ENCODE measurements at places on chromosomes 12 and 14.

- H3K27ac ChIP-seq: no peak overlapping the region
- no peak for DNase-seq
- H3K4me3 ChIP-seq: no peak overlapping the region
- H3K36me3 ChIP-seq: no peaks in the 10 kb centered on the region
- H3K4me1 ChIP-seq: no peaks in the 10 kb centered on the region
- H3K27me3 ChIP-seq: no peaks in the 10 kb centered on the region
These were observed 107.9 kb downstream of the KCNC2 start for GRCh38 chr12:75101781-75102180.

DNA sequence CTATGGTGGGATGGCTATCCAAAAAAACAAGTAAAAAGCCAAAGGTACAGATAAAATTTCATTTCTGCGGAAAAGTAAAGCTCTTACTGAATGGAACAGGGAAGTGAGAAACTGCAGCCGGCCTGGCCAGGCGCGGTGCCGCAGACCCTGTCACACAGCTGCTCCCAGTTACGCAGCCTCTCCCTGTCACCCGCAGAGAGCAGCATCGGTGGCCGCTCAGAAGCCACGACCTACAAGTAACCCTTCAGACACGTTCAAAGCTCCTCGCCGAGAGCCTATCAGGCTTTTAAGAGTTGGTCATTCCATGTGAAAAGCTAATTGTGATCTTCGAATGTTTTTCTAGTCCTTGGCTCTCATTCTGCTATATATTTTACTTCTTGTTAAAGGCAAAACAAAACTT is 11.0 kb upstream of the ANKLE2 start:
- H3K4me3 ChIP-seq: no peak overlapping the region
- DNase-seq: no peak
- no peak overlapping the region for H3K27ac ChIP-seq
- H3K36me3 ChIP-seq: peaks cover 53% of the 10 kb centered on the region
- H3K27me3 ChIP-seq: no peaks in the 10 kb centered on the region

DNA sequence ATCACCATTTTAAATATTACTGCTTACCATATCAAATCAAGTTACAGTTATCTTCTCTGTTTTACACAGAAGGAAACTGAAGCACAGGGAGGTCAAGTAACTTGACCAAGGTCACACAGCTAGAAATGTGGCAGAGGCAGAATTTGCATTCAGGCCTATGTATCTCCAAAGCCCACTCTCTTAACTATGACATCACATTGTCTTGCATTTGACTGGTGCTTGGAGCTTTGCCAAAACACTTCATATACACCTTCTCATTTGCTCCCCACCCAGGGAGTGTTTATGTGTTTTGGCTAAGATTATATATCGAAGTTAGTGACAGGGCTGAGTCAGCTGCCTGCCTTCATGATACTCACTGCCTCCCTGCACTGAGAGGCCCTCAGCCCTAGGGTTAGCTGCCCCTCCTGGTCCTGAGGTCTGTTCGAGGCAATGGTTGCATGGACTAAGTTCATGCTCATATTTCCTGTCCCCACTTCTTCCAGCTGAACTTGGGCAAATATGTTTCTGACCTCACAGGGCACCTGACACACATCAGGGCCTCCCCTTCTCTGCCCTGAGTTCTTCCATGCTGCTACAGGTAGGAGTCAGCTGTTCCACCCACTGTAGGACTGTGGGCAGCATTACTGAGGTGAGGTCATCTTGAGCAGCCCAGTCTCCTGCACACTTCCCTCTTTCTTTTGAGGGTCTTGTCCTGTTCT is 1.8 kb downstream of the GALNT6 start:
- no peak overlapping the region for H3K27ac ChIP-seq
- no peak overlapping the region for H3K4me3 ChIP-seq
- H3K27me3 ChIP-seq: peaks cover 26% of the 10 kb centered on the region
- no peak for DNase-seq
- H3K36me3 ChIP-seq: no peaks in the 10 kb centered on the region

DNA sequence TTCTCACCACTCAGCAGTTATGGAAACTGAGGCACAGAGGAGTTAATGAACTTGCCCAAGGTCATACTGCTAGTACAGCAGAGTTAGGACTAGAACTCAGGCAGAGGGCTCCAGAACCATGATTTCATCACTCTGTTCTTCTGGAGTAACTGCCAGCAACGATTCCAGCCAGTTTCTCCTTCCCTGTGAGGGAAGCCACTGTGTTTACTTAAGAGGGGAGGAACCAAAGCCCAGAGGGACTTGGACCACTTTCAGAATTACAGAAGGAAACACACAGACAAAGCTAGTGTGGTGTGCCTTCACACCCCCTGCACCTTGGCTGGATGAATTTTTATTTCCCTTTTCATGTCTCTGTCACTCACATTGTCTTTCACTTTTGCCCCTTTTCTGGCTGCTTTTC is 398.2 kb downstream of the DPF3 start:
- no peak for DNase-seq
- H3K36me3 ChIP-seq: no peaks in the 10 kb centered on the region
- H3K27ac ChIP-seq: no peak overlapping the region
- H3K27me3 ChIP-seq: peaks cover 3% of the 10 kb centered on the region

DNA sequence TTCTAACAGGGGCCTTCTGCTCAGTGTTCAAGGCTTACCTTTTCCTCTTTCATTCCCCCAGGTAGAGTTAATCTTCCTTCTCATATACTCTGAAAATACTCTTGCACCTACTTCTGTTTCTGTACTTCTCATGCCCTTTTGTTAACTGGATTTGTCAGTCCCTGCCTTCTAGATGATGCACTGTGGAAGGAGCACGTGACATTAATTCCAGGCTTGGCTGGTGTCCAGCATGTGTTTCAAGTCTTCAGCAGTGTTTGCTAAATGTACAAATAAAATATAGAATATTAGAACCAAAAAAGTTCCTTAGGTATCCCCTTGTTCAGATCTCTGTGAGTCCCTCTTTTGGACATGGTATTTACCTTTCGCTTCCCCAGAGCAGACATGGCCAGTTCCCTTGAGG is 27.9 kb upstream of the EVL start:
- no peaks in the 10 kb centered on the region for H3K36me3 ChIP-seq
- DNase-seq: no peak
- H3K27ac ChIP-seq: no peak overlapping the region
- no peaks in the 10 kb centered on the region for H3K27me3 ChIP-seq
- H3K4me1 ChIP-seq: no peaks in the 10 kb centered on the region

DNA sequence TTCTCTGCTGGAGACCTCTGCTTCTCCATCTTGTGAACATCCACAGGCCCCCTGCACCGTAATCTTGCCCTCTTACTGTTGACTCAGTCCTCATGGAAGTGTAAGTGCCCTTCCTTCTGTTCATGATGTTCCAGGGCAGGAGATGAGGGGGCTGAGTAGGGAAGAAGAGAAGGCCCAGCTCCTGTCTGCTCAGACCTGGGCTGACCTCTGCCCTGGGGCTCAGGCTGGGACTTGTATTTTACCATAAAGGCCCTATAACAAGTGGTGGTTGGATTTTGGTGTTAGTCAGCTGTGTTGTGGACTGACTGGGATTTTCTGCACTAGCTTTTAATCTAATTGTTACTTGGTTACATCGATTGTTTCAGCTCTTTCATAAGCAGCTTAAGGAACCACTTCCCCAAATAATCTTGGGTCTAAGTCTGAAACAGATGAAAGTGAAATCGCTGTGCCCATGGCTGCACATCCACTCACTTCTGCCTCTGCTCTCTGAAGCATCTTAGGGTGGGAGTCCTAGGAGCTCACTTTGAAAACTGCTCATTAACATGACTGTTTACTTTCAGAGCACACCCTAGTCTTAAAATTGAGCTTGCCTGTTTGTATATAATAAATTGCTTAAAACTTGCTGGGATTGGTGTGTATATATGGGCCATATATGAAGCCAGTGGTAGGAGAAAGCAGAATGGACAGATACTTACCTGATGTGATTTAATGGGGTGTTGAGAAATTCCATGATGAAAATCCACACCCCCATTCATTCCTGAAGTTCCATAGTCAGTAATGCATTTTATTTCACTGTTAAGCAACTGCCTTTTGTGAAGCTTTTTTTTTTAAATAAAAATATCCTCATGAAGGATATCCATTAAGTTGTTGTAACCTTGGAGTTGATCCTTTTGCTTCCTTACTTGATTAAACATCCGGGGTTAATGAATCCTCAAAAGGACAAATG is 17.7 kb downstream of the C12orf71 start:
- H3K27ac ChIP-seq: no peak overlapping the region
- H3K27me3 ChIP-seq: no peaks in the 10 kb centered on the region
- no peak for DNase-seq
- no peaks in the 10 kb centered on the region for H3K36me3 ChIP-seq
- no peak overlapping the region for H3K4me3 ChIP-seq
- no peaks in the 10 kb centered on the region for H3K4me1 ChIP-seq

- no peaks in the 10 kb centered on the region for H3K36me3 ChIP-seq
- no peaks in the 10 kb centered on the region for H3K4me1 ChIP-seq
- H3K27me3 ChIP-seq: no peaks in the 10 kb centered on the region
- no peak overlapping the region for H3K27ac ChIP-seq
These were observed 964.2 kb downstream of the NRXN3 start for GRCh38 chr14:79134361-79134760.

DNA sequence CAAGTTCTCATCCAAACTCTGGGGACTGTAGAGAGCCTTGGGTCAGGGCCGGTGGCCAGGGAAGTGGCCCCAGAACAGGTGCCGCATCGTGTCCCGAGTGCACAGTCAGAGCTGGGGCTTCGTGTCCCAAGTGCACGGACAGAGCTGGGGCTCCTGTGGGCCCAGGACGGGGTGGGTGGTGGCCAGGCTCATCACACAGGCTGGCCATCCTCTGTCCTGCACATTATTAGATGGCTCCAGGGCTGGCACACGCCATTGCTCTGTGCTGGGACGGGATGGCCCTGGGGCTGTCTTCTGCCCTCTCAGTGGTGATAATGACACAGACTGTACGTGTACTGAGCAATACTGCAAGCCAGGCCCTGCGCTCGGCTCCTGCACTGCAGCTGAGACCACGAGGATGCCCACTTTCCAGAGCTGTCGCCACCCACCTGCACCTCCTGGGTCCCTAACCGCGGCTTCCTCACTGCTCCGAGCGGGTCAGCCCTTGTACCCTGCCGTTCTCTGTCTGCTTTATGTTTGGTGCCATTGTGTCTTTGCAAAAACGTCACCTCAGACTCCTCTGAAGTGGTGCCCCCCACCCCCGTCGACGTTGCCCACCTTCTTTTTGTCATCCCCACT is 1.9 kb downstream of the FBRSL1 start:
- H3K4me1 ChIP-seq: peaks cover 60% of the 10 kb centered on the region
- no peaks in the 10 kb centered on the region for H3K27me3 ChIP-seq
- no peak for DNase-seq
- peak overlapping the region; percentile 89 for H3K4me3 ChIP-seq
- H3K27ac ChIP-seq: peak overlapping the region; percentile 79

GRCh38 chr12:41719214-41719613 is 425.5 kb downstream of the GXYLT1 start:
- DNase-seq: no peak
- no peaks in the 10 kb centered on the region for H3K27me3 ChIP-seq
- H3K36me3 ChIP-seq: no peaks in the 10 kb centered on the region
- no peaks in the 10 kb centered on the region for H3K4me1 ChIP-seq

- H3K36me3 ChIP-seq: no peaks in the 10 kb centered on the region
- H3K27me3 ChIP-seq: no peaks in the 10 kb centered on the region
- H3K4me3 ChIP-seq: no peak overlapping the region
- no peak for DNase-seq
- H3K27ac ChIP-seq: no peak overlapping the region
These were observed 43.3 kb upstream of the RASSF3 start for GRCh38 chr12:64566831-64567517.

DNA sequence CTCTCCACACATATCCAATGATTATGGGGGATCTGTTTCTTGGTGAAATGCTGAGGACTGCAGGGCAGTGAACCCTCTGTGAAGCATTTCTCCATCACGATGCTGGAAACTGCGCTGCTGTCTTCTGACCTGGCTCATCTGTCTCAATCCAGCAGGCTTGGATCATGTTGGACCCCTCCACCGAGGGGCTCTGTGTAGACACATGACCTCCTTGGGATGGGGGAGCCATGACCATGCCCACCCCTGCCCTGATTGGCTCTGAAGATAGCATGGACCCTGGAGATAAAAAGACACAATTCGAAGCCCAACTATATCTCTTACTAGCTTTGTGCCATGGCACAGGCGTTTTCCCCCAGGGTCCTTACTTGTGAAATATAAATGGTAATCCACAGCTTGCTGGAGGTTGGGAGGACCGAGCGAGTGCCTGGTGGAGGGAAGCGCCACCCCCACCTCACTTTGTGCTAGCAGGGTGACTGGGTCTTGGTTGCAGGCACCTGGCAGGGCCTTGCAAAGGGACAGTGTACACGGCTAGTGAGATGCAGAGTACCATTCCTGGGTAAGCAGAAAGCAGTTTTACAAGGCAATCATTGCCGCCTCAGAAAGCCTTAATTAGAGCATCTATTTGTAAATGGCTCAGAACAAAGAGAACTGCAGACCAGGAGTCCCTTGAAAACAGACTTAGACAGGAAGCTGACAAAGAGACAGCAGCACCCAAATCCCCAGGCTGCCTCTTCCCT is 2.4 kb upstream of the KRT83 start:
- no peaks in the 10 kb centered on the region for H3K4me1 ChIP-seq
- no peak overlapping the region for H3K27ac ChIP-seq
- no peak overlapping the region for H3K4me3 ChIP-seq
- peaks cover 11% of the 10 kb centered on the region for H3K27me3 ChIP-seq
- no peaks in the 10 kb centered on the region for H3K36me3 ChIP-seq

- no peaks in the 10 kb centered on the region for H3K4me1 ChIP-seq
- DNase-seq: no peak
- H3K27me3 ChIP-seq: no peaks in the 10 kb centered on the region
- no peaks in the 10 kb centered on the region for H3K36me3 ChIP-seq
These were observed 283.3 kb upstream of the PWP1 start for GRCh38 chr12:107402041-107403022.

DNA sequence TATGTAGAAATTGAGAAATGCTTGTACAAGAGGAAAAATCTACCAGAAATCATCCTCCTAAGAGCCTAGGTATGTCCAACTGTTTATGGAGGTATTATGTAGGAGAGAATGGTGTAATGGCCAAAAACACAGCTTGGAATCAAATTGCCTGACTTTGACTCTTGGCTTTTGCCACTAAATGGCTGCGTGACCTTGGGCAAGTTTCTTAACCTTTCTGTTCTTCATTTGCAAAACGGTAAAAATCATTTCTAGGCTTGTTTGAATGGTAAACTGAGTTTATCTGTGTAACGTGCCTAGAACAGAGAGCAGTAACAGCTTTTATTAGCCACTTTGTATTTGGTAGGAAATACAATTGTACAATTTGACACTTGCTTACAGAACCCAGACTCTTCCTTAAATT is 4.9 kb upstream of the GRIP1 start:
- no peaks in the 10 kb centered on the region for H3K36me3 ChIP-seq
- no peaks in the 10 kb centered on the region for H3K4me1 ChIP-seq
- no peak overlapping the region for H3K27ac ChIP-seq
- no peak for DNase-seq

GRCh38 chr14:23146351-23146910 is 27.4 kb upstream of the CEBPE start:
- H3K27me3 ChIP-seq: no peaks in the 10 kb centered on the region
- H3K4me3 ChIP-seq: no peak overlapping the region
- peaks cover 8% of the 10 kb centered on the region for H3K36me3 ChIP-seq

DNA sequence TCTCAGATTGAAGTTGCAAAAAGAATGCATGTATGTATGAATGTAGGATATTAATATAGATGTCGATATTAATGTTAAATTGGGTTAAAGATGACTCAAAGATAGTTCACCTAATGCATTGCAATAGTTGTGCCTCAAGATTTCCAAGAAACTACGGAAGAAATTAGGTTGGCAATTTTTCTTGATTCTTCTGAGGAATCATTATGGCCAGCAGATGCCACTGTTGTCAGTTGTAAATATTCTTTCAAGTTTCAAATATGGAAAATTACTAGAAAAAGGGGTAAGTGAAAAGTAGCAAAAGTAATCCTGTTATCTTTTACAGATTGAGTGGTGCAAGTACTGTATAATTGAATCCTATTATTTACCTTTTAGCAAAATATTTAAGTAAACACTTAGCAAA is 202.1 kb downstream of the ADAMTS20 start:
- H3K4me1 ChIP-seq: no peaks in the 10 kb centered on the region
- H3K27me3 ChIP-seq: no peaks in the 10 kb centered on the region
- H3K4me3 ChIP-seq: no peak overlapping the region
- no peak for DNase-seq
- H3K36me3 ChIP-seq: no peaks in the 10 kb centered on the region

Data from gastrocnemius medialis (tissue), 4 donors.